ENCODE measurements at places on chromosomes 16 and 17.

DNA sequence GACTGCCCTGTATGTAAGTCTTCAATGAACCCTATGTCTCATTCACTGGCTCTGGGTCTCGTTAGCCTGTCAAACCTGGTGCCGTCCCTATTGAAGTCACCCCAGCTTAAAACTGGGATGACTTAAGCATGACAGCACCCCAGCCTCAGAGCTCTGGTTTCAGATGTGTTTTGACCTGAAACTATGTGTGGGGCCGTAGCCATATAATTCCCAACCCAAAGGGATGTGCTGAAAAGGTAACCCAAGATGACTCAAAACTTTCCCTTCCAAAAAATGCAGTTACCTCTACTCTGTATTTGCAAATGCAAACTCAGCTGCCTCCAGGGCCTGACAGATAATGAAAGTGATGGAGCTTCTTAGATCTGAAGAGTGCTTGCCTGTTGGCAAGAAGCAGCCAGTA is 478.3 kb upstream of the ERCC4 start:
- DNase-seq = no peak

GRCh38 chr17:55816532-55817396 is 65.9 kb downstream of the PCTP start:
- no peak for DNase-seq

DNA sequence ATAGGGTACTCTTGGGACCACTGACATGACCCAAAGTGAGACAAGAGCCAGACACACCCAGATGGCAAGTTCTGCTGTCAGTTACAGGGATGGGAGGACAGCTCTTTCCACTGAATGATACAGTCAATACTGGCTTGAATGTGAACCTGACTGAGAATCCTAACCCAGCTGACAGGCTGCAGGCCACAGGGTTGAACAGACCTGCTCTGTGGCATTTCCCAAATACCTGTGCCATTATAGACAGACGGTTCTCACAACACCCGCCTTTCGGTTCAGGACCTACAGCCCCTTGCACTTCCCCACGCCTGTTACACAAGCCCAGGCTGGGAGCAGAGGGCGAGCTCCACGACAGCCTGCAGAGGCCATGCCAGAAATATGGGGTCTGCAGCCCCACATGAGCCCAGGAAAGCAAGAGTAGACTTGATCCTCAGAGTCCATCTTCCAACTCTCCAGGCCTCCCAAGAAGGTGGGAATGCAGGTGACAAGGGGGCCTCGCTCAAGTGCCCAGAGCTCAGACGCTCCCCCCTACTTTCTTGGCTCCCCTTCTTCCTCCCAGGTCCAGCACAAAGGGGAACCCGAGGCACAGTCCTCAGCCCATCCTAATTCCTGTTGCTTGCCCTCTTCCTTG is 314.3 kb downstream of the SOX9 start:
- no peak for DNase-seq

GRCh38 chr17:19719355-19720209 is 3.2 kb upstream of the SLC47A2 start:
- peak; percentile 32 for DNase-seq

- no peak for DNase-seq
Observed at GRCh38 chr16:54313789-54314188, 27.2 kb upstream of the IRX3 start.

DNA sequence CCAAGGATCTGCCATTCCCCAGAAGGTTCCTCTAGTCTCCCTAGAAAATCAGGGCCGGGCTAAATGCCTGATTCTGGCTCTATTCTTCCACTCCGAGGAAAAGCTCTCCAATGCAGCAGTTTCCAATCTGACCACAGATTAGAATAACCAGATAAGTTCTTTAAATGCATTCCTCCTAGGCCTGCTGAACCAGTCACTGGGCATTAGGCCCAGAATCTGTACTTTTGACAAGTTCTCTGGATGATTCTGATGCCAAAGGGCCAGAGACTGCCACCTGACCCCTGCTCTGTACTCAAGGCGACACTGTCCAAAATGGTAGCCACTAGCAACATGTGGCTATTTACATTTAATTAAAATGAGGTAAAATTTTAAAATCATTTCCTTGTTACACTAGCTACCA is 22.3 kb downstream of the MAP3K14 start:
- DNase-seq = peak; percentile 29

DNA sequence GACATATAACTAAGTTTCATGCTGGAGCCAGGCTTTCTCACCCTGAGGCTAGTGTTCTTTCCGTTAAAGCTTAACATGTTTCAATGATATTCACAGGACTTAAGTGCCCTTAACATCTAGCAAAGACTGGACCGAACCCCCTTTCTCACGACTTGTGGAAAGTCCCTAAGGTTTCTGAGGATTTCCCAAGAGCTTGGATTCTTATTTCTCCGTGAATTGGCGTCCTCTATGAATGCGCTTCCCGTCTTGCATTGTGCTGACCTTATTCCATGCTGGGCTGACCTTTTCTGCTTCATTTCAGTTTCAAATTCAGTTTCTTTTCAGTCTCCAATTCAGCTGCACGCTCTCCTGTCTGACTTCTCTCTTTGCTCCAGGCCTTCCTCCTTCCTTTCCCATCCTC is 206.4 kb downstream of the HS3ST3A1 start:
- no peak for DNase-seq

GRCh38 chr16:70432723-70433457 is 6.0 kb downstream of the ST3GAL2 start:
- DNase-seq = no peak

- no peak for DNase-seq
Observed at GRCh38 chr16:28863929-28864793, 518 bp downstream of the SH2B1 start.

DNA sequence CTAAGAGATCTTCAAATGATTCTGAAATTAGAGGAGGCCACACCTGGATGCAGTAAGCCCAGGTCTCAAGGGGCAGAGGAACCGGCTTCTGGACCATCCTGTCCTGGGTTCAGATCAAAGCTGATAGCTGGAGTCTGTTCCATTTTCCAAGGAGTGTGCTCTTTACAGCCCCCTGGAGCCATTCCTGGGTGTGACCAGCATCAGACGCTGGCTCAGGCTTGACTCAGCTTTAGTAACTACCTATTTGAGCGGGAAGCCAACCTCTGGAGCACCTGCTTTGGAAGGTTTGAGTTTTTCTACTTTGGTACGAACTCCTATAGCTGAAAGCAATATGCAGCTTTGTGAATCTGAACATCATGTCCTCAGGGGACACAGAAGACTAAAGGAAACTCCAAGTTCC is 12.9 kb upstream of the BBS2 start:
- DNase-seq = no peak

DNA sequence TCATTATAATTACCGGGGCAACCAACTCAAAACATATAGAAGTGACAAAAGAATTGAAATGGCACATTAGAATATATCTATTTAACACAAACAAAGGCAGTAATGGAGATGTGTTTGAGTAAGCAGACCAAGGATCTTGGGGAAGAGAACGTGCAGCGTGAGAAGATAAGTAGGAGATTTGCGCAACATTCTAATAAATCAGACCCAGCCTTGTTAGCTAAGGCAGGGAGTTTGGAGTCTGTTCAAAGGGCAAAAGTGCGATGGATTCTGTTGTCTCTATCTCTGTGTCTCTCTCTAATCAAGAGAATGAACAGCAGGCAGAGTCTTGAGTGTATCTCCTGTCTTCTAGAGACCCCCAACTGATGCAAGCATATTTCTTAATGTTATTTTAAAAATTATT is 55.0 kb upstream of the FA2H start:
- no peak for DNase-seq
